Stimulated activated CD4-positive, alpha-beta T cell treated with anti-CD3 and anti-CD28 coated beads, Interleukin-1b, Interleukin-23, amount 100 ng/mL, for 1 hour (primary cell): ENCODE measurements at places on chromosomes 16 and 17.

DNA sequence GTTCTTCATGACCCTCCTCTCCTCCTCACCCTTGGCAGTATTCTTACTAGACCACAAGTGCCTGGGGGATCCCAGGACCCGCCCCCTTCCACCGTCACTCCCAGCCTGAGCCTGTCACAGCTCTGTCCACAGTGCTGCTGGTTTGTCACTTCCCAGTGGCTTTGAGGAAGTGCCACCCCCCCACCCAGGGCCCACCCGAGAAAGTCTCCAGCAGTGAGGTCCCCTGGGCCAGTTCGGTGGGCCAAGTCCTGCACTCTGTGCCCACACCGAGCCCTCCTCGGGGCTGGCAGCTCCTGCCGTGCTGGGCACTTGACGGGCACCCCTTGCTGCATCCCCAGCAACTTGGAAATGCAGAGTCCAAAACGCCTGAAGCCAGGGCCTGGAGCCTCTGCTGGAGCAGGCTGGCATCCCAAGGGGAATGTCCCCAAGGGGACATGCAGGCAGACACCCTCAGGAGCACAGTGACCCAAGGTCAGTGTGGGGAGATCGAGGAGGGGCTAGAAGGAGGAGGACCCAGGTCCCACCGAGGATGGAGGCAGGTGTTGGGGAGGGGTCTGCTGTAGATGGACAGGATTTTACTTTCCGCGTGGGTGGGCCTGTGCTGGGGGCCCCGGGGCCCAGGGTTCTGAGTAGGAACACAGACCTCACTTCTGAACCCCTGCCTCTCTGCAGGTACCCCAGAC, 15.5 kb downstream of the MMP15 start:
- DNase-seq = no peak

- no peak for DNase-seq
Measured at GRCh38 chr16:19840524-19841110, 44.0 kb downstream of the GPRC5B start.

DNA sequence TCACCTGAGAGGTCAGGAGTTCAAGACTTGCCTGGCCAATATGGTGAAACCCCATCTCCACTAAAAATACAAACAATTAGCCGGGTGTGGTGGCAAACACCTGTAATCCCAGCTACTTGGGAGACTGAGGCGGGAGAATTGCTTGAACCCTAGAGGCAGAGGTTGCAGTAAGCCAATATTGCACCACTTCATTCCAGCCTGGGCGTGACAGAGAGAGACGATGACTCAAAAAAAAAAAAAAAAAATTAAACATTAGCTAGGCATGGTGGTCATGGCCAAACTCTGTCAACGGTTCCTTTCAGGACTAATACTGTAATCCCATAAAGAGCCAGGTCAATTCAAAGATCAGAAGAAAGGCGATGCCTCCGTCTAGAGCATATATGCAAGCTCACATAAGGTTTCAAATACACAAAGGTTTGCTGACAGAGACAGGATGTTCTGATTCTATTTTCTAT, 2.4 kb downstream of the RNF157 start:
- no peak for DNase-seq

DNA sequence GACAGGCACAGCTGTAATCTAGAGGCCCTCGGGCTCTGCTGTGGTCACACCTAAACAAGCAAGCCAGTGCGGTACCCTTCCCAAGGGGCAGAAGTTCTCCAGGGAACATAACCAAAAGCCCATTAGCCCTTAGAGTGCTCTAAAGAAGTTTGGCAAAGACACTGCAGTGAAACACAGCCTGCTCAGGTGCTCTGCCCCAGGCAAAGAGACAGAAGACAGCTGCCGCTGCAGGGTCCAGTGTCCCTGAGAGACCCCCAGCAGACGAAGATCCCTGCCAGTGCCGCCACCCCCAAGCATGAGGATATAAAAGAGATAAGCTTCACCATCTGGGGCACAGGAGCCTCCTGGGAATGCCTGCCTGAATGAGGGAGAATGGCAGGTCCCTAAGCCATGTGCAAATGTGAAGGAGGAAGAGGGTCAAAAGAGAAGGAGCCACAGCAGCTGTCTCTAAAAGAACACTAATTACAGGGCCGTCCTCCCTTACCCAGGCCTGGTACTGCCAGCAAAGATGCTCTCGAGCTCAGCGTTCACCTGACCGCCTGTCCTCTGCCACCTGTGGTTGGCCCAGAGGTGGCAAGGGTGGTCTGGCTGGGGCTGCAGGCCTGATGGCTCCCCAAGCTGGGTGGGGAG, 29.7 kb downstream of the CUEDC1 start:
- no peak for DNase-seq

DNA sequence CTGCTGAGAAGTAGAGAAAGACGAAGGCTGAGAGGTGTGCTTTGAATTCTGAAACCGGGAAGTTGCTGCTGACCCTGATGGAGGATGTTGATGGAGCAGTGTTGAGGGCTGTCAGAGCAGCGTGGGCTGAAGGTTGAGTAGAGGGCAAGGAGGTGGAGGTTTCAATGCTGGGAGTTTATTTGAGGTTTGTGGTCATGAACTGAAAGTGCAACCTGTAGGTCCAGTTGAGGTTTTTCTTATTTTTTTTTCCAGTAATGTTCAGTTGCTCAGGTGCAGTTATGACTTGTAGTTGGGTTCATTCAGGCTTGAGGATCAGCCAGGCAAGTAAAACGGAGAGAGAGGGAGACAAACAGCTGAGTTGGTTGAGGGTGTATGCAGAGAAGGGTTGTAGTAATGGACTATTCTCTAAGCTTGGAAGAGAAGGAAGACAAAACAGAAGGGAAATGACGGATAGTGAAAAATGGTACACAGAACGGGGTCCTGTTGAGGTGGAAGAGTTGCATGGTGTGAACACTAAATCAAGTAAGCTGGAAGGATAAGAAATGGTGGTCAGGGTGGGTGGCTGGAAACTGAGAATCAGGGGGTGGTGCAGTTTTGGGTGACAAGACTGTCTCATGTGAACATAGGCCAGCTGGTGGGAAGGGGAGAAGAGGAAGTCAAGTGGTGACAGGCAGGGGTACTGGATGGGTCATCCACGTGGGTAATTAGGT, 8.7 kb upstream of the UBE2G1 start:
- no peak for DNase-seq

DNA sequence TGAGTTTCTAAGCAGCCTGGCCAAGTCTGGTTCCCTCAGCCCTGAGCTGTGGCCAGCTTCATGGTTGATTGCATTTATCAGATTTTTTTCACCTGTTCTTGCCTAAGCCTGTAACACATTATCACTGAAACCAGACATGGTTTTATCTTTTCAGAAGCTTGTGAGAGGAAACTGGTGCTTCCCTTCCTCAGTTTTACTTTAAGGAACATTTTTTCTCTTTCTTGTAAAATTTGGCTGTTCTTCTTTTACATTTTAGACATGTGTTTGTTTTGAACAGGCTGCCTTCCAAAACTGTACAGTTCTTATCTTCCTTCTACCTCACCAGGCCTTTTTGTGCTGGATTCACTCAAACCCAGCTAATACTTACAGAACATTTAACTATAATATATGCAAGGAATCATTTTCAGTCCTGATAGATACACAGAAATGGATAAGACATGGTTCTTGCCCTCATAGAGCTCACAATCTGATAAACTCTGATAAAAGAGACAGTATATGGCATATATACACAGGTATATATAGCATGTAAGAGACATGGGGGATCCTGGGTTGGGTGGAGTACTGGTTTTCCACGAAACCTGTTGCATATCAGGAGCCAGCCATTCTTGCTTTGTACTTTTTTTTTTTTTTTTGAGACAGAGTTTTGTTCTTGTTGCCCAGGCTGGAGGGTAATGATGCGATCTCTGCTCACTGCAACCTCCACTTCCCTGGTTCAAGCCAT, 44.5 kb downstream of the ZNRF1 start:
- DNase-seq = no peak

DNA sequence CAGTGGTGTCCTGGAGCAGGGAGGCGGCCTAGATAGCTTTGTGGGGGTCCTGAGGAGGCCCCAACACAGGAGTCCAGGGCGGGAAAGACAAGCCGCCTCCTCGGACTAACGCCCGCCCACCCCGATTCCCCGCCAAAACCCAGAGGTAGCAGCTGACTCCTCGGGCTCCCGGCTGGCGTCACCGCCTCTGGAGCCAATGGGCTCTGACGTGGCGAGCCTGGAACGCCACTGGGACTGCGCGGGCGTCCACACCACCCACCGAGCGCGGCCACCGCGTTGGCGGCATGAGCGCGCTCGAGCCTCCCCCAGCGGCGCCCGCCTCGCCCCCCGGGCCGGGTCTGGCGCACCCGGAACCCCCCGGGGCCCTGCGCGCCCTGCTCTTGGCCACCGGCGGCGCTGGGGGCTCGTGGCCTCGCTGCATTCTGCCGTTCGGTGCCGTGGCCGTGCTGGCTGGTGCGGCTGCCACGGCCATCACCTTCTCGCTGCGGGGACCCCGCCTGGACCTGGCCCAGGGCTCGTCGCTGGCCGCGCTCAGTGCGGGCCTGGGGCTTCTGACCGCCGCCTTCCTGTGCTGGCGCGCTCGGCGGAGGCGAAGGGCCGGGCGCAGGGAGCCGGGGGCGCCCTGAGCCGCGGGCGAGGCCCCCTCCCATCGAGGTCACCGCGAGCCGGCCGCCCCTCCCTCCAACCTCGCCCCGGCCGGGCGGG, 3.4 kb upstream of the NTN3 start:
- no peak for DNase-seq

DNA sequence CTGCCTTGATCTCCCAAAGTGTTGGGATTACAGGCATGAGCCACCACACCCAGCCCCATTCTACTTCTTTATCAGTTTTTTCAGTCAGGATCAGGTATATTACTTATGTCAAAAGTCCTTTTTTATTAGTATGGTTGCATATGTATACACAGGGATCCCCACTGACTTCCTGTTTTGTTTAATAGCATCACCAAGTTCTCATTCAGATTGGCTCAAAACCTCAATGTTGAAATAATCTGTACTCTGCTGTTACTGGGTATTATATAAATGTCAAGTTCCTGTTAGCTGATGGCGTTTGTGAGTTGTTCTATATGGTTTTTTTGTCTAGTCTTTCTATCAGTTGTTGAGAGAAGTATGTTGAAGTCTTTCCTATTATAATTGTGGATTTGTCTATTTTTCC, 168.5 kb downstream of the BCAS3 start:
- DNase-seq = no peak

GRCh38 chr16:30184891-30185682, 1.7 kb downstream of the CORO1A start:
- DNase-seq = no peak

DNA sequence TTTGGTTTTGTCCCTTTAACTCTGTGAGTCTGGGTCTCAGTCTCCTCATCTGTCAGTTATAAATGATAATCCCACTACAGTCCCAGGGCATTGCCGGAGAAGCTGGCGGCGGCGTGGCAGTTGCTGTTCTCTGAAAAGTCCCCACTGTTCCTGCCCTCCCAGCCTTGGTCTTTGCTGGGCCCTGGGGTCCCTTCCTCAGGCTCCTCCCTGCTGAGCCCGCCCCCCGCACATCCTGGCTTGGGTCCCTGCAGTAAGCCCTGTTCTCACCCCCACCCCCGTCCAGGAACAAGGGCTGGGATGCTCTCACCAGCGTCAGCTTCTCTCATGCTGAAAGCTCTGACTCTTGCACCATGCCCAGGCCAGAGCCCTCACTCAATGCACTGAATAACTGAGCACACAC, 35.3 kb upstream of the PEMT start:
- DNase-seq = no peak

- DNase-seq = no peak
Measured at GRCh38 chr17:55285340-55286301, 20.9 kb downstream of the HLF start.

- no peak for DNase-seq
Measured at GRCh38 chr16:77158293-77158692, 32.7 kb upstream of the MON1B start.

GRCh38 chr17:75633486-75634375, 497 bp downstream of the SMIM5 start:
- DNase-seq = no peak

GRCh38 chr17:14902297-14902696, 362.8 kb downstream of the PMP22 start:
- no peak for DNase-seq

DNA sequence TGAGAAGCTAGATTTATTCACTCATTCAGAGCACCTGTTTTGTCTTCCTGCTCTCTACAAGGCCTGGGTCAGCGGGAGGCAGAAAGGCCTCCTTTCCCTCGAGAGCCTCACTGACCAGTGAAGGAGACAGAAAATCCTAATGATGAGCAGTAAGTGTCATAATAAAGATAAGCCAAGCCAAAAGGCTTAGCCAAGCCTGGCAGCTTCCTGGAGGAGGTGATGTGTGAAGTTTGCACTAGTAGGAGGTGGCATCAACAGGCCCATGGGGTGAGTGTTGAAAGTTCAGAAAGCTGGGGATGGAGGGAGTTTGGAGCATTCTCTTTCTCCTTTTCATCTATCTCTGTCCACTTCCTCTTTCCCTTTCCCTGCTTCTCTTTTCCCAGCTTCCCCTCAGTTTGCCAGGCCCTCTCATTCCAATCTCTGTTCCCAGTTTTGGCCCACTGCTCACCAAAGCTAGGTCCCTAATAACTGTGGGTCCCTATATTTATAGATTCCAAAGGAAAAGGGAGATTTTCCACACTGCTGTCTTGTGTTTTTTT, 16.5 kb upstream of the SPNS3 start:
- no peak for DNase-seq

- peak; percentile 3 for DNase-seq
Measured at GRCh38 chr16:24253192-24253591, 2.9 kb upstream of the CACNG3 start.

DNA sequence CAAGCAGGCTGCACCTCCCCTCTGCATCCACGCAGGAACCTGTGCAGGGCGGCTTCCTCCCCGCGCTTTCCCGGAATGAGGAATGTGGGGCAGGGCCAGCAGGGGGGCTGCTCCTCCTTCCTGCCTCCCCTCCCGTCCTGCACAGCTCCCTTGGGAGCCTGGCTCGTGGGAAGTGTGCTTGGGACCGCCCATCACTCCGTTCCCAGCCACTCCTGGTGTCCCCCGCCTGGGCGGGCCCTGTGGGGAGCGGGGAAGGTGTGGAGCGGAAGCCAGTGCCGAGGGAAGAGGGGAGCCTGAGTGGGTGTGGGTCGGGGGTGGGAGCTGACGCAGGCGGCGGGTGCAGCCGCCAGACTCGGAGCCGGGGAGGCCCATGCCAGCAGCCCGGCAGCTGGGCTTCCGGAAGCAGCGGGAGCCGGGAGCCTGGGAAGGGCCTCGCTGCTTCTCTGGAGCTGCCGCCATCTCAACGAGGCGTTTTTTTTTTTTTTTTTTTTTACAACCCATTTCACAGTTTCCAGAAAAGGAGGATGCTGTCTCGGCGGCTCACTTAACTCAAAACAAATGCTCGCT, 24.1 kb downstream of the BAHCC1 start:
- no peak for DNase-seq
